ENCODE measurements at places on chromosomes 6 and 20.

DNA sequence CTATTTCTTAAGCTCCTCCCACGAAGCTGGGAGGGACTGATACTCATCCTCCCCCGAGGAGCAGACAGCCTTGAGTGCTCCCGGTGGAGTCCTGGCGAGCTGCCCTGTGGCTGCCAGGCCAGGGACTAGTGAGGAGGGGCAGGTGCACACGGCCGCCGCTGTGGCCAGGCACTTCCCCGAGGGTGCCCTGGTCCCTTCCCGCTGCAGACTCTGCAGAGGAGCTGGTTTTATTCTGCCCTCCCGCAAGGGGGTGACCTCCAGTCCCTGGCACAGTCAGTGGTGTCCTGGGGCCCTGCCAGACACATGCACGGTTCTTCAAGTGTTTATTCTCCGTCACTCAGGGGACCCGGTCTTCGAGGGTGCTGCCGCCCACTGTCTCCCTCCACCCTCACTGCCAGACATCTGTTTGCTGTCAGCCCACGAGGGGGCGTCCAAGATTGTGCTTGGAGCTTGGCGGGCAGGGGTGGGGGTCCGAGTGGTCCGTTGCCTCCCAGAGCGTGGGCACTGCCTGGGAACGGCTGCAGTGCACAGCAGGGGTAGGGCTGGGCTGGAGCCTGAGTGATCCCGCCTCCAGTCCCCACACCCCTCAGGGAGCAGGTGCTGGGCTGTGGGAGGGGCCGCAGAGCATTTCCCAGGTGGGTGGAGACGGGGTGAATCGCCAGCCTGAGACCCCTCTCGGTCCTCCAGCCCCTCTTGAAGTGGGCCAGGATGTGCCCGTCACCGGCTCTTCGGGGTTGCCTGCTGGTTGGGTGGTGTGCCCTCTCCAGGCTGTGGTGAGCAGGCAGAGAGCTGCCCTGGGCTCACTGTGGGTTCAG, 3.1 kb upstream of the CABLES2 start:
- H3K27me3 ChIP-seq: no peaks in the 10 kb centered on the region
- no peak overlapping the region for H3K27ac ChIP-seq
- peaks cover 12% of the 10 kb centered on the region for H3K4me1 ChIP-seq
- H3K4me3 ChIP-seq: no peak overlapping the region
- H3K36me3 ChIP-seq: no peaks in the 10 kb centered on the region

GRCh38 chr20:43744966-43745730, 18.3 kb upstream of the GTSF1L start:
- no peak for DNase-seq
- H3K27ac ChIP-seq: no peak overlapping the region
- H3K4me3 ChIP-seq: no peak overlapping the region
- peaks cover 7% of the 10 kb centered on the region for H3K4me1 ChIP-seq
- no peaks in the 10 kb centered on the region for H3K36me3 ChIP-seq

GRCh38 chr6:6543181-6543879, 45.2 kb upstream of the LY86 start:
- H3K4me1 ChIP-seq: no peaks in the 10 kb centered on the region
- no peaks in the 10 kb centered on the region for H3K36me3 ChIP-seq
- H3K27me3 ChIP-seq: peaks cover 23% of the 10 kb centered on the region
- H3K27ac ChIP-seq: no peak overlapping the region
- no peak overlapping the region for H3K4me3 ChIP-seq

GRCh38 chr6:84242265-84242664, 14.8 kb upstream of the CEP162 start:
- H3K27ac ChIP-seq: no peak overlapping the region
- H3K36me3 ChIP-seq: no peaks in the 10 kb centered on the region
- H3K4me3 ChIP-seq: no peak overlapping the region
- no peaks in the 10 kb centered on the region for H3K27me3 ChIP-seq
- DNase-seq: no peak
- H3K4me1 ChIP-seq: no peaks in the 10 kb centered on the region

- no peak for DNase-seq
- H3K4me1 ChIP-seq: no peaks in the 10 kb centered on the region
- H3K36me3 ChIP-seq: no peaks in the 10 kb centered on the region
- H3K4me3 ChIP-seq: no peak overlapping the region
- H3K27me3 ChIP-seq: no peaks in the 10 kb centered on the region
Measured at GRCh38 chr20:49729780-49730179, 16.1 kb upstream of the B4GALT5 start.

- DNase-seq: no peak
- no peaks in the 10 kb centered on the region for H3K36me3 ChIP-seq
- no peaks in the 10 kb centered on the region for H3K27me3 ChIP-seq
- H3K4me1 ChIP-seq: peaks cover 29% of the 10 kb centered on the region
- peak overlapping the region; percentile 82 for H3K27ac ChIP-seq
Measured at GRCh38 chr6:158211273-158212055, 43.3 kb downstream of the GTF2H5 start.

DNA sequence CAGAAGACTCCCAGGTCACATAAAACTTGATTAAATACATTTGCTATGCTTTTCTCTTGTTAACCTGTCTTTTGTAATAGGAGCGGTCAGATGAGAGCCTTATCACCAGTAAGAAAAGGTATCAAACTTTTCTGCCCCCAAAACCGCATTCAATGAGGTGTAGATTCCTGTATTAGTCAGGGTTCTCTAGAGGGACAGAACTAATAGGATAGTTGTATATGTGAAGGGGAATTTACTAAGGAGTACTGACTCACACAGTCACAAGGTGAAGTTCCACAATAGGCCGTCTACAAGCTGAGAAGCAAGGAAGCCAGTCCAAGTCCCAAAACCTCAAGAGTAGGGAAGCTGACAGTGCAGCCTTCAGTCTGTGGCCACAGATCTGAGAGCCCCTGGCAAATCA, 32.7 kb downstream of the PTPRK start:
- DNase-seq: no peak
- H3K36me3 ChIP-seq: no peaks in the 10 kb centered on the region
- no peak overlapping the region for H3K4me3 ChIP-seq
- peaks cover 32% of the 10 kb centered on the region for H3K4me1 ChIP-seq
- peak overlapping the region; percentile 81 for H3K27ac ChIP-seq
- H3K27me3 ChIP-seq: no peaks in the 10 kb centered on the region

DNA sequence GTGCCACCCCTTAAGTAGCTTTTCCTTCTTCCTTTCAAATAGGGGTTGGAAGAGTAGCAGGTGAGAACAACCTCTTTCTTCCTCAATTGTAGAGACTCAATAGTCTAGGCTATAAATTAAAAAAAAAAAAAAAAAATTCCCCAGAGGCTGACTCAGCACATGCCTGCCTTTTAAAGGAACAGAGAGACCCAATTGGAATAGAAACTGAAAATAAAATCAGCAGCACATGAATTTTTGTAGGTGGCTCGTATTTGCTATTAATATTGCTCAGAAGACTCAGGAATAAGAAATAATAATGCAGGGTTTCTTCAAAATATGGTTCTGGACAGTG, 19.3 kb downstream of the TOP1 start:
- H3K4me3 ChIP-seq: peak overlapping the region; percentile 12
- peaks cover 9% of the 10 kb centered on the region for H3K36me3 ChIP-seq
- H3K27ac ChIP-seq: peak overlapping the region; percentile 60
- H3K27me3 ChIP-seq: no peaks in the 10 kb centered on the region
- H3K4me1 ChIP-seq: peaks cover 54% of the 10 kb centered on the region

DNA sequence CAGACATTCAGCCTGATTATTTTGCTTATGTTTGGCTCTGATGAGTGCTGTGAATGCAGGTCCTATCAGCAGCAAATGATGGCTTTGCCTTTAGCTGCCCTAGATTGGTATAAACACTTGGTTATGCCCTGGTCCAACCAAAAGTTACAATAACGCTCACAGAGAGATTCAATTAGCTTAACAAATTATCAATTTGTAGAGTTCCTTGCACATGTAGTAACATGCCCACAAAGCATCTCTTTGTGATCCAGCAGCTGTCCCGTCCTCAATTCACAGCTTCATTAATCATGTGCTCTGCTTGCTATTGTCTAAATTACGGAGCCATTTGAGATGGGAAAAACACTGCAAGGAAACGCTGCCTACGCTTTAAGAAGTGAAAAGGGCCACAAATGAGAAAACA, 457.9 kb downstream of the HDGFL1 start:
- H3K27me3 ChIP-seq: no peaks in the 10 kb centered on the region
- no peak overlapping the region for H3K4me3 ChIP-seq
- DNase-seq: no peak

GRCh38 chr6:146770965-146771735, 172.4 kb downstream of the ADGB start:
- H3K27ac ChIP-seq: no peak overlapping the region
- H3K27me3 ChIP-seq: no peaks in the 10 kb centered on the region
- H3K4me3 ChIP-seq: no peak overlapping the region
- H3K36me3 ChIP-seq: no peaks in the 10 kb centered on the region
- H3K4me1 ChIP-seq: no peaks in the 10 kb centered on the region
- DNase-seq: no peak

GRCh38 chr20:39893003-39893685, 795.9 kb downstream of the MAFB start:
- DNase-seq: no peak
- no peaks in the 10 kb centered on the region for H3K27me3 ChIP-seq
- H3K4me3 ChIP-seq: no peak overlapping the region
- no peaks in the 10 kb centered on the region for H3K36me3 ChIP-seq
- no peak overlapping the region for H3K27ac ChIP-seq
- H3K4me1 ChIP-seq: peaks cover 22% of the 10 kb centered on the region

GRCh38 chr20:32969356-32970114, 34.7 kb downstream of the SUN5 start:
- H3K36me3 ChIP-seq: no peaks in the 10 kb centered on the region
- H3K27me3 ChIP-seq: no peaks in the 10 kb centered on the region
- no peaks in the 10 kb centered on the region for H3K4me1 ChIP-seq
- no peak for DNase-seq
- H3K27ac ChIP-seq: no peak overlapping the region

- H3K27me3 ChIP-seq: no peaks in the 10 kb centered on the region
- DNase-seq: no peak
- H3K4me1 ChIP-seq: peaks cover 55% of the 10 kb centered on the region
- H3K4me3 ChIP-seq: no peak overlapping the region
- H3K36me3 ChIP-seq: no peaks in the 10 kb centered on the region
Measured at GRCh38 chr6:13354331-13355042, 26.1 kb upstream of the TBC1D7 start.

DNA sequence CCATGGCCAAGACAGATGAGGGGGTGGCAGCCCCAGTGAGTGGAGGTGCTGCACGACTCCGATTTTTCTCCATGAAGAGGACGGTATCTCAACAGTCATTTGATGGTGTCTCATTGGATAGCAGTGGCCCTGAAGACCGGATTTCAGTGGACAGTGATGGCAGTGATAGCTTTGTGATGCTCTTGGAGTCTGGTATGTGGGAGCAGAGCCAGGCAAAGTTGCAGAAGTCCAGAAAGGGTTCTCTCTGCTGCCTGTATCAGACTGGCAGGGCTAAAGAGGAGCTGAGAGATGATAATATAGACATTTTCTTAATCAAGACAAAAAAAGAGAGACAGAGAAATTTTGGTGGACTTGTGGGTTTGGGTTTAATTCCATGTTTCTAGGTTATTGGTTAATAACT, 23.8 kb downstream of the TAF11 start:
- H3K27me3 ChIP-seq: no peaks in the 10 kb centered on the region
- H3K4me1 ChIP-seq: no peaks in the 10 kb centered on the region
- H3K27ac ChIP-seq: no peak overlapping the region
- no peak overlapping the region for H3K4me3 ChIP-seq

GRCh38 chr6:117074672-117075071, 190.7 kb upstream of the VGLL2 start:
- no peak overlapping the region for H3K27ac ChIP-seq
- no peak for DNase-seq
- H3K27me3 ChIP-seq: no peaks in the 10 kb centered on the region
- H3K4me3 ChIP-seq: no peak overlapping the region

- peaks cover 34% of the 10 kb centered on the region for H3K4me1 ChIP-seq
- H3K36me3 ChIP-seq: peaks cover 18% of the 10 kb centered on the region
- no peak for DNase-seq
- H3K27me3 ChIP-seq: no peaks in the 10 kb centered on the region
- no peak overlapping the region for H3K27ac ChIP-seq
Measured at GRCh38 chr6:111556004-111556403, 49.7 kb downstream of the TRAF3IP2 start.

DNA sequence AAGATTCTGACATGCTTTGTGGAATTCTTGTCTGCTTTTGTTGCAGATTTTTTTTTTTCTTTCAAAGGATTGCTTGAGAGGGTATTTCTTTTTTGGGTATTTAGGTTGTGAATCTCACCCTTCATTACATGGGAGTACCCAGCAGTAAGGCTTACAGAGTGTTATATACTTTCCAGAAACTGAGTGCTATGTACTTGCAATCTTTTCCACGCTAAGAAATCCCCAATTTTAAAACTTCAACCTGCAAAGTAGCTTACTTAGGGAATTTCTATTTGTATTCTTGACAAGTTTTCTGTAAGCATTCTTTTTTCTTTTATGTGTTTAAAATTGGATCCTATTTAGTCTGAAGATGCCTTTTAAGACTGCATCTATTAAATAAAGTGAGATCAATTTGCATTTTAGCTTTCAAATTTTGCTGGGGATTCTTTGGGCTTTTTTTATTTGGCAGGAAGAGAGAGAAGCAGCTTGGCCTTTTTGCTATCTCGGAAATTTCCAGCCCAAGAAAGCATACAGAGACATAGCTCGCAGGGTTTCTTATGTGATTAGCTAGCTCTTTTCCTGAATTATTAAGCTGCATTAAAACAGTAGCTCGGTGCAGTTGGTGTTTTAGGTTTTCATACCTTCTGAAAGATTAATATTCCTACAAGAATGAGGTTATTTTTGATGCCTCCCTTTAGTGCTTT, 42.6 kb downstream of the KCNS1 start:
- H3K36me3 ChIP-seq: peaks cover 13% of the 10 kb centered on the region
- peaks cover 38% of the 10 kb centered on the region for H3K4me1 ChIP-seq
- no peak for DNase-seq

- H3K4me3 ChIP-seq: no peak overlapping the region
- H3K36me3 ChIP-seq: no peaks in the 10 kb centered on the region
- no peaks in the 10 kb centered on the region for H3K4me1 ChIP-seq
- DNase-seq: no peak
- no peak overlapping the region for H3K27ac ChIP-seq
- H3K27me3 ChIP-seq: peaks cover 14% of the 10 kb centered on the region
Measured at GRCh38 chr20:10132387-10132786, 86.2 kb upstream of the SNAP25 start.

DNA sequence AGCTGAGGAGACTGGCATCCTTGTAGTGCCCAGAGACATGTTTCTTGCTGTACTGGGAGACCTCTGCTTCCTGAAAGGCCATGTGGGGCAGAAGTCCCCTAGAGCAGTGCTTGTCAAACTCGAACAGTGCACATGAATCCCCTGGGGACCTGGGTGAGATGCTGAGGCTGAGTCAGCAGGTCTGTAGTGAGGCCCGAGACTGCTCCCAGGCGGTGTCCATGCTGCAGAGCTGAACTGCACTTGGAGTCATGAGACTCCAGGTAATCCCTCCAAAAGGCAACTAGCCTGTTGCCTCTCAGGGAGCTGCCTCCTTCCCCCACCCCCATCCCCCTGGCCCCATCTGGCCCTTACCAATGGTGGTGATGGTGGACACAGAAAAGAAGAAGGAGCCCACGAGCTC, 3.7 kb downstream of the KCNK17 start:
- no peak overlapping the region for H3K27ac ChIP-seq
- H3K4me1 ChIP-seq: no peaks in the 10 kb centered on the region
- no peak for DNase-seq
- H3K4me3 ChIP-seq: no peak overlapping the region
- no peaks in the 10 kb centered on the region for H3K36me3 ChIP-seq
- peaks cover 41% of the 10 kb centered on the region for H3K27me3 ChIP-seq
